ENCODE measurements at places on chromosomes 5 and 9. TPM values are rescaled to one million over a fixed set of nuclear protein-coding genes. Genes with fewer than 3 reads are reported as not detected.

The ALDH1A1 gene
- 10.9 TPM for total RNA-seq

The POLE3 gene
- 49.5 TPM for total RNA-seq

DNA sequence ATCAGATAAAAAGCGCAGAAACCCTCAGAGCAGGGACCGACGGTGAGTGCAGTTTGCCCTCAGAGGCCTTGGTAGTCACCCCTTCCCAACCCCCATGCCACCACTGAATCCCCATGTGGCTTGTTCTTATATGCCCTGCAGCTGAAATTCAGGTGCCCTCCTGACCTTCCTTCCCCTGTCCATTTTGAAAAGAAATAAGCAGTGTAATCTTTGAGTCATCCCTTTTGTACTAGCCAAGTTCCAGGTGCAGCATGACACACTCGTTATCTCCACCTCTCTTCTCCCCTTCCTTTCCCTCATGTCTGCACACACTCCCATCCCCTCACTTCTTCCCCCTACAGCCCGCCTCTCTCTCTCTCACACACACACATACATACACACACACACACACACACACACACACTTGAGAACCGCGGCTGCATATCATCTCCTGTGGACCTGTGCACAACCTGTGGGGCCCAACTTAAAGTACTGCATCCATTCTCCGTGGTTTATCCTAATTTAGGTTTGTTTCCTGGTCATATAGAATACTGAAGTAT lies 53.1 kb downstream of the SYK start:
- no peaks in the 10 kb centered on the region for H3K27me3 ChIP-seq
- no peaks in the 10 kb centered on the region for H3K36me3 ChIP-seq
- H3K4me1 ChIP-seq = peaks cover 4% of the 10 kb centered on the region
- H3K27ac ChIP-seq = no peak overlapping the region
- DNase-seq = no peak
- H3K4me3 ChIP-seq = no peak overlapping the region

DNA sequence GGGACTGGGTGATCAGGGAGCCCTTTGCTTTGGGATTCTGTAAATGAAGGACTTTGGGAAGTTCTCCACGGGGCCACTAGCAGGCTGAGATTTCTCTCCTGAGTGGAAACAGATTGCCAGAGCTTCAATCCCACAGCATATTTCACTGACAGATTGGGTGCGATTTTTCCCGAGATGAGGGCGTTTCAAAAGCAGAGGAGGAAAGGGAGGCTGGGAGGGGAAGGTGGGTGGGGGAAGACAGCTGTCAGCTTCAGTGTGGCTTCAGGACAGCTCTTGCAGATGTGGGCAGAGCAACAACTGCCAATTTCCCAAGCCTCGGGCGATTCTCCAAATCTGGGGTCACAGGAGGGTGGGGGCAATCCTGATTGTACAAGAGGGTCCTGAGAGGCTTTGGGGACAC lies 258.5 kb upstream of the ADRA1B start:
- peaks cover 28% of the 10 kb centered on the region for H3K4me1 ChIP-seq
- H3K27me3 ChIP-seq = no peaks in the 10 kb centered on the region
- no peak overlapping the region for H3K27ac ChIP-seq
- H3K4me3 ChIP-seq = no peak overlapping the region

DNA sequence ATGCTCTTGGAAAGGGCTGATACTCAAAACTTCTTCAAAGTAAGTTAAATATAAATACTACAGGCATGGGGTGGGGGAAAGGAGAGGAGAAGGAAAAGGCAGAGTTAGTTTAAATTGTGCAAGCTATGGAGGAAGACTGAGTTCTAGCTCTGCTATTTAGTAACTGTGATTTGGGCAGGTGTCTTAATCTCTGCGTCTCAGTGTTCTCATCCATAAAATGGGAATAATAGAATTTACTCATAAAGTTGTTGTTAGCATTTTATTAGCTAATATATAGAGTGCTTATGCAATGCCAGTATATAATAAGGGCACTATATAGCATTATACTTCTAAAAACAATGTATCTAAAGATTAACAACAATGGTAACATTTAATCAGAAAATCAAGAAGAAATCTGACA lies 12.7 kb upstream of the PURA start:
- no peaks in the 10 kb centered on the region for H3K36me3 ChIP-seq
- no peak overlapping the region for H3K27ac ChIP-seq
- no peak overlapping the region for H3K4me3 ChIP-seq
- no peak for DNase-seq
- H3K4me1 ChIP-seq = no peaks in the 10 kb centered on the region

GRCh38 chr5:114055318-114056184 lies 306.3 kb upstream of the KCNN2 start:
- peaks cover 7% of the 10 kb centered on the region for H3K27me3 ChIP-seq
- peak; percentile 57 for DNase-seq
- peaks cover 41% of the 10 kb centered on the region for H3K4me1 ChIP-seq
- H3K36me3 ChIP-seq = no peaks in the 10 kb centered on the region
- peak overlapping the region; percentile 74 for H3K4me3 ChIP-seq

All from mesothelial cell of epicardium (in vitro differentiated cells).